ENCODE measurements at places on chromosomes 1 and 21. TPM values are rescaled to one million over a fixed set of nuclear protein-coding genes. Genes with fewer than 3 reads are reported as not detected.

The SERTAD4 gene
- total RNA-seq: 10.1 TPM

DNA sequence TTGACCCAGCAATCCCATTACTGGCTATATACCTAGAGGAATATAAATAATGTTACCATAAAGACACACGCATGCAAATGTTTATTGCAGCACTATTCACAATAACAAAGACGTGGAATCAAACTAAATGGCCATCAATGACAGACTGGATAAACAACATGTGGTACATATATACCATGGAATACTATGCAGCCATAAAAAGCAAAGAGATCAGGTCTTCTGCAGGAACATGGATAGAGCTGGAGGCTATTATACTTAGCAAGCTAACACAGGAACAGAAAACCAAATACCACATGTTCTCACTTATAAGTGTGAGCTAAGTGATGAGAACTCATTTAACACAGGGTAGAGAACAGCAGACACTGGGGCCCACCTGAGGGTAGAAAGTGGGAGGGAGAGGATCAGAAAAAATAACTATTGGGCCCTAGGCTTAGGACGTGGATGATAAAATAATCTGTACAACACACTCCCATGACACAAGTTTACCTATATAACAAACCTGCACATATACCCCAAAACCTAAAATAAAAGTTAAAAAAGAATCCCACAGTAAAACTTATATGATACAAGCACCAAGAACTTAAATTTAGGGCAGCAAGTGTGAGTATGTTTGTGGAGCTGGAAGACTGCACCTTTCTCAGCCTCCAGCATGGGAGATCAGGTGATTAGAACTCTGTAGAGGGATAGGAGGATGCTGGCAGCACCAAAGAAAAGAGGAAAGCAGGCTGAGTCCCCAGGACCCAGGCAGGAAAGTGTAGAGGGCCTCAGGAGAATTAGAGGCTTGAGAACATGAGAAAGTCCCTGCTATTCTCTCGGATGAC is 320.8 kb upstream of the USP24 start:
- DNase-seq: no peak

The FNDC5 gene
- total RNA-seq: 20.3 TPM

The TNFRSF18 gene
- 0.95 TPM for total RNA-seq

DNA sequence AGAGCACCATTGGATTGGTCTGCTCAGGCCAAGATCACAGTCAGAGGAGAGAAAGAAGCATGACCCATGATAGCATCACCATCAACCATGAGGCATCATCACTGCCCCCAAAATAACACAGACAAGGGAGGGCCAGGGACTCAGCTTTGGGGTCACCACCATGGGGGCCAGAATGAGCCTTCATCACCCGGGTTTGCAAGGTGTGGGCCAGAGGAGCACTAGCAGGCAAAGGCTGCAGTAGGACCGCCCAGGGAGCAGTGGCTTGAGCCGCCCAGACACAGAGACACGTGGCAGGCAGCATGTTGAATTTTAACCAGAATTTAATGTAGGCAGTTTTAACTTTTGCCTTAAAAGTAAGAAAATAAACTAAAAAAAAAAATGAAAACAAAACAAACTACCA is 53.7 kb upstream of the TMPRSS2 start:
- DNase-seq: no peak

- no peak for DNase-seq
Observed at GRCh38 chr21:35189077-35189863, 140.2 kb upstream of the RUNX1 start.

GRCh38 chr1:53120659-53121058 is 21.8 kb downstream of the SLC1A7 start:
- no peak for DNase-seq

The TMEM82 gene
- total RNA-seq: not detected

The FGR gene
- 9.5 TPM for total RNA-seq

DNA sequence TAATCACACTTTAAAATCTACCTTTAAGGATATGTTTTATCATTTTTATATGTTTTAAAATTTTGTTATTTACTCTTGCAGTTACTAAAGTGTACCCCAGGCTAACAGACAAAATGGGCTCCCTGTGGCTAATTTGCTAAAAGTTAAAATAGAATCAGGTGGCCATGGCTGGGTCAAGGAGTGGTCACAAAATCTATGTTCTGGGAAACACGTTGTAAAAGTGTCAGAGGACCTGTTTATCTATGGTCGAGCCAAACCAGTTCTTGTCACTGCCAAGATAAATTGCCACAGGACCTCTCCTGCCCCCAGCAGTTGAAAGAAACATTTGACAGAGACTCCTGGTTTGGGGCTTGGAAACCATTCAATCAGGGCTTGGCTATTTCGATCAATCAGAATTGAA is 21.2 kb upstream of the TTLL7 start:
- DNase-seq: no peak

All from dorsolateral prefrontal cortex (tissue), 122 donors.